ENCODE measurements at places on chromosomes 7 and 10.

DNA sequence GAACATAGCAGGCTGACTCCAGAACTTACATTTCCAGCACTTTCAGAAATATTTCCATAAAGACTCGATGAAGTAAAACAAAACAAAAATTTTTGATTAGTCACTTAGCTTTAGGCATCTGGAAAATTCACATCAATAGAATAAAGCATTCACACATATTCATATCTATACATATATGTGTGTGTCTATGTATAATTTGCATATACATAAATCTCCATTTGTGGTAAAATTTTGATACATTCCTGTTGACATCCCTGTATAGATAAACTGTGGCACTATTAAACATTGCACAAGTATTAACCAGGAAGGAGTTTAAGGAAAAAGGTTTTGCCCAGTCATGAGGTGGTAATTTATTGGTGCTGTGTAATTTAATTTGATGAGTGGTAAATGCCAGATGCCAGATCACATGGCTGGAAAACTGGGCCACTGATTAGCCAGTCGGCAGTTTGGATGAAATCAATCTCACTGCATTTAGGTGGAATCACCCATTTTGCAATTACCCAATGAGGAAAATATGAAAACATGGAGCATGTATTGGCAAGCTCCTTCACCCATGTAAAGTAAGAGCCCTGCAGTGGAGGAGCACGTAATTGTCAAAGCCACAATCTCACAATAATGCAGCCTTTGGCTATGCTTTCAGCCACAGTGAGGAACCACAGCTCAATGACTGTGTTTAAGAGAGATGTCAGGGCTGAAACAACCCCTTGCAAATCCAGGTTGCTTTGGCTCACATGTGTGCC, 294.6 kb downstream of the RNLS start:
- H3K4me1 ChIP-seq: peaks cover 10% of the 10 kb centered on the region
- DNase-seq: no peak
- H3K27ac ChIP-seq: no peak overlapping the region
- peaks cover 1% of the 10 kb centered on the region for H3K36me3 ChIP-seq

- H3K27ac ChIP-seq: peak overlapping the region; percentile 96
- no peaks in the 10 kb centered on the region for H3K27me3 ChIP-seq
- peaks cover 23% of the 10 kb centered on the region for H3K36me3 ChIP-seq
- H3K4me3 ChIP-seq: peak overlapping the region; percentile 89
- peak; percentile 82 for DNase-seq
These were observed 103.8 kb upstream of the PPIF start for GRCh38 chr10:79243181-79244067.

DNA sequence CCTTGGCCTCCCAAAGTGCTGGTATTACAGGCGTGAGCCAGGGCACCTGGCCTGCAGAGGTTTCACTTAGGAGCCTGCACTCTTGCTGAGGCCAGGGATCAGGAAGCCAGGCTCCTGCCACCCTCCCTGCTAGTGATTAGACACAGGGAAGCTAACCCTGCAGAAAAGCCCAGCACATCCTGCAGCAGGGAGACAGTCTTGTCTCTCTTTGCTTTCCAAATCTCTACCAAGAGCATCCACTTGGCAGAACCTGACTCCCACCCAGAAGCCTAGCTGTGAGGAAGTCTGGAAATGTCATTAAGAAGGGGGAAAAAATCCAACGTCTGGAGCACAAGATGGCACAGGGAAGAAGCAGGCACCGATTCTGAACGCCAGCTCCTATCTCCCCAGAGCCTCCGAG, 8.0 kb upstream of the FAM171A1 start:
- no peak overlapping the region for H3K27ac ChIP-seq
- H3K4me1 ChIP-seq: peaks cover 1% of the 10 kb centered on the region
- DNase-seq: no peak
- no peak overlapping the region for H3K4me3 ChIP-seq
- peaks cover 31% of the 10 kb centered on the region for H3K27me3 ChIP-seq
- no peaks in the 10 kb centered on the region for H3K36me3 ChIP-seq

DNA sequence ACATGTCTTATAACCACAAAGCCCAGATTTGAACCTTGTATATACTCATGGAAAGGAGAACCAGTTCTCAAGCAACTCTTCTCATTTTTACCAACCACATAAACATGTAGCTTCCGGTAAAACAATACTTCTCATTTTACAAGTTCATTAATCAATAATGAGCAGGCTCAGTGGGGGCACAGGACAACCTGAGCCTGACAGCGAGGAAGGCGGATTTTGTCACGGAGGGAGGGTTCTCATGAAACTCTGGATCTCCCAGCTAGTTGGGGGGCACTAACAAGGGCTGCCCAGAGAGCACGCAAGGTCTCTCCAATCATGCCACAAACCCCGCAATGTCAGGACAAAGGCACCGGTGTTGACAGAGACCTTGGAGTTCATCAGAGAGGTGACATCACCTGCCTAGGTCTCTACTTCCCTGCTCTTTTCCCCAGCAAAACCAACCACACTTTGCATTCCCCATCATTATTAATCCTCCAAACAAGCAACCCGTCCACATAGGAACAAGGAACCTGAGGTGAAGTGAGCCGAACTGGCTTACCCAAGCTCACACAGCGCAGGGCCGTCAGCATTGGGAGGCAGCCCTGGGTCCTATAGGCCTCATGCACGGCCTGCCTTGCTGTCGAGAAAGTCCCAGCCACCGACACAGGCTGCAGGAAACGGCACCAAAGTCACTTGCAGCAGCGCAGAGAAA, 192.1 kb upstream of the KLF14 start:
- DNase-seq: peak; percentile 61
- no peaks in the 10 kb centered on the region for H3K27me3 ChIP-seq
- H3K4me3 ChIP-seq: peak overlapping the region; percentile 28
- H3K4me1 ChIP-seq: peaks cover 96% of the 10 kb centered on the region
- peak overlapping the region; percentile 90 for H3K27ac ChIP-seq

DNA sequence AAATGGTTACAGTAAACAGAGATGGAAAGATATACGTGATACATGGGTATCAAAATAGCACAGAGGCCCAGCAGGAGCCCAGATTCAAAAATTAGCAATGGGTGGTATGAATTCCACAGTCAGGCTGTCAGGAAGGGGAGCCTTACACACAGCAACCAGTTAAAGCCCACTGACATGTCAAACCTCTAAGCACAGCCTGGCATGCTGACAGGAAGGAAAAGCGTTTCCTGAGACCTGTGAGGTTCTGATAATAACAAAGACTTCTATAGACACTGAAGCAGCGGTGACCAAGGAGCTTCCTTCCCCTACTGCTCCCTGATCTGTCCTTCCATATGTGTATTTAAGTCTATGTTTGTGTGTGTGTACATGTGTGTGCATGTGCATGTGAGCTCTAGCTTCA, 89.9 kb downstream of the PHYHIPL start:
- no peaks in the 10 kb centered on the region for H3K27me3 ChIP-seq
- no peak overlapping the region for H3K4me3 ChIP-seq
- H3K4me1 ChIP-seq: no peaks in the 10 kb centered on the region
- H3K36me3 ChIP-seq: no peaks in the 10 kb centered on the region
- no peak overlapping the region for H3K27ac ChIP-seq

- peaks cover 8% of the 10 kb centered on the region for H3K27me3 ChIP-seq
- no peak overlapping the region for H3K4me3 ChIP-seq
- no peak for DNase-seq
These were observed 240.4 kb downstream of the ARL4A start for GRCh38 chr7:12927635-12928434.

DNA sequence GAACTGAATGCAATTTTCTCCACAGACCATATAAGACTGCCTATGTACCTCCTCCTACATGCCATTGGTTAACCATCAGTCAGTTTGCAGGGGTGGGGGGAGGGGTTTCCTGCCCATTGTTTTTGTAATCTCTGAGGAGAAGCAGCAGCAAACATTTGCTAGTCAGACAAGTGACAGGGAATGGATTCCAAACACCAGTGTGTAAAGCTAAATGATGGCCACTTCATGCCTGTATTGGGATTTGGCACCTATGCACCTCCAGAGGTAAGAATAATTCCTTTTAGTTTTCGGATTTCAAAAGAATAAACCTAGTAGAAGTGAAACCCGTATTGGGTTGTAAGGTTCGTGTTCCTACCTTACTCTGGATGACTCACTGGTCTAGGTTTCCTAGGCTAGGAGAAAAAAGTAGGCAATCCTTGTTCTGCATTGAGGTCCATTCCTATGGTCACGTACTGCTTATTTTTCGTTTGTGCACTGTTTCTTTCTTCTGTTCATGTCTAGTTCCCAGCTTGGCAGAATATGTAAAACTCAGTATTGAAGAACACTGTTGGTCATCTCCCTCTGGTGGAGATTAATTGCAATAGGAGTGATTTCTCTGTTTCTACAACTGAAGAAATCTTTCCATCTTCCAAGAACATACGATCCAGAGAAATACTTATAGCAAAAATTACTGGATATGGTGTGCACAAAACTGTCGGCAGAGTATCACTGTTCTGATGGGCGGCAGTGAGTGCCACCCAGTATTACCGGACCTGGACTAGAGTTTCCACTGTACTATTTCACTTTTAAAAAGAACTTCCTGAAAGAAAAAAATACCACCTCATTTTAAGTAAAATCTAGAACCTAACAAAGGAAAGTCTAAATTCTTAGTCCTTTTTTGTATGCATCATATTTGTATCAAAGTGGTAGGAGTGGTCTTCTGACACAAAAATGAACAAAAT, at the start of gene AKR1C3:
TSS of gene AKR1C3 (plus strand) at position 150 of the 941 bp plus-strand sequence. CDS start at position 181, 31 bp downstream.
- peaks cover 14% of the 10 kb centered on the region for H3K27me3 ChIP-seq
- H3K4me1 ChIP-seq: peaks cover 6% of the 10 kb centered on the region
- H3K36me3 ChIP-seq: no peaks in the 10 kb centered on the region
- no peak for DNase-seq
- peak within 1 kb of the TSS; percentile 7 for H3K27ac ChIP-seq

- no peaks in the 10 kb centered on the region for H3K4me1 ChIP-seq
- H3K27me3 ChIP-seq: no peaks in the 10 kb centered on the region
These were observed 112.5 kb downstream of the WNT2 start for GRCh38 chr7:117210397-117210796.

- no peaks in the 10 kb centered on the region for H3K36me3 ChIP-seq
- no peak for DNase-seq
- H3K4me1 ChIP-seq: no peaks in the 10 kb centered on the region
- H3K27me3 ChIP-seq: no peaks in the 10 kb centered on the region
These were observed 70.0 kb downstream of the SLC25A40 start for GRCh38 chr7:87806150-87806549.

- H3K27ac ChIP-seq: no peak overlapping the region
- peaks cover 7% of the 10 kb centered on the region for H3K27me3 ChIP-seq
- no peak overlapping the region for H3K4me3 ChIP-seq
- no peak for DNase-seq
These were observed 3.7 kb upstream of the MAPK8 start for GRCh38 chr10:48302515-48303476.

DNA sequence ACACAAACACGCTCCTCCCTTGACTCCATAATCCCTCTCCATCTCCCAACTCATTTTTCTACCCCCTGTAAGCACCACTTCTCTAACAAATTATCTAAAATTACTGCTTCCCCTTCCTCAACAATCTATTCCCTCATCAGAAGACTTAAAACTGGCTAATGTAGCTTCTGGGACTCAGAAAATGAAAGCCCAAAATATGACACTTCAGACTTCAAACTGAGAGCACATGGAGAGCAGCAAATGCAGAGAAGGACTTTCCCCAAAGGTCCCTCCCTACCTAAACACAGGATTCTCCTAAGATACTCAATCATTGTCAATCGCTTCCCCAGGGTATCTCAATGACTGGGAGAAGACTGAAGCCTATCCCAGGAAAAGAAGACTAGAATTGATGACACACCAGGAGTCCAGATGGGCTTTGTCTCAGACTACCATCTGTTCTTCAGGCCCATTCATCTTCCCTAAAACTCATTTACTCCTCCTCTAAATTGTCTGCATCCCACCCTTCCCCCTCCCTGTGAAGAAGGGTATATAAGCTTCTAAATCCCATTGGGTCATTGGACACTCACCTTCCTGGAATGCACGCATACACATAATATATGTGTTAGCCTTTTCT, 39.2 kb downstream of the ST8SIA6 start:
- H3K36me3 ChIP-seq: peaks cover 10% of the 10 kb centered on the region
- H3K4me1 ChIP-seq: peaks cover 5% of the 10 kb centered on the region
- H3K4me3 ChIP-seq: no peak overlapping the region
- H3K27ac ChIP-seq: no peak overlapping the region

- H3K27me3 ChIP-seq: no peaks in the 10 kb centered on the region
- peaks cover 41% of the 10 kb centered on the region for H3K4me1 ChIP-seq
- H3K36me3 ChIP-seq: peaks cover 22% of the 10 kb centered on the region
- no peak for DNase-seq
- H3K4me3 ChIP-seq: no peak overlapping the region
These were observed 39.1 kb downstream of the CDK6 start for GRCh38 chr7:92797284-92797683.

- H3K4me3 ChIP-seq: no peak overlapping the region
- H3K36me3 ChIP-seq: no peaks in the 10 kb centered on the region
- no peak overlapping the region for H3K27ac ChIP-seq
- H3K27me3 ChIP-seq: no peaks in the 10 kb centered on the region
- DNase-seq: no peak
- no peaks in the 10 kb centered on the region for H3K4me1 ChIP-seq
These were observed 658.5 kb downstream of the TYW1 start for GRCh38 chr7:67655168-67655567.

DNA sequence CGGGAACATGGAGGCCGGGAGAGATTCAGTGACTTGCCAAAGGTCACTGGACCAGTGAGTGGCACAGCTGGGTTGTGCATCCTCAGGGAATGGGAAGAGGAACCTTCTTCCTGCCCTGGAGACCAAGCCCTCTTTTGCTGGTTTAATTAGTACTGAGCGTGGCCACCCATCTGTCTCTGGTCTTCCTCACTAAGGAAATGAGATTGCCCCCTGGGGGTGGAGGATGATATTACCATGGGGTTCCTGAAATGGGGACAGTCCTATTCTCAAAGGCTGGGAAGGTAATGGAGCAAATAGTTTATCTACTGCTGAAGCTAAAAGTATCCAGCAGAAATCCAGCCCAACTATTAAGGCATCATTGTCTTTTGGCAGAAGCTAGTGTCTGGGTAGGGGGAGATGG, 98.6 kb upstream of the FGFR2 start:
- no peak for DNase-seq
- no peak overlapping the region for H3K27ac ChIP-seq
- no peaks in the 10 kb centered on the region for H3K27me3 ChIP-seq

All from activated CD4-positive, alpha-beta memory T cell treated with anti-CD3 and anti-CD28 coated beads, Interleukin-2, amount 10 ng/mL, durations not matched to agents 7 days and 5 days (primary cell).